ENCODE measurements at places on chromosomes 12 and 14. TPM values are rescaled to one million over a fixed set of nuclear protein-coding genes. Genes with fewer than 3 reads are reported as not detected.
A peak's percentile ranks its signal among the peaks of the same experiment; 100 is the strongest.

The ASPG gene
- total RNA-seq = 4.7 TPM

The CCDC196 gene
- total RNA-seq = not detected

The OTUB2 gene
- total RNA-seq = 2.2 TPM

The GLIPR1L1 gene
- total RNA-seq = not detected

The AHNAK2 gene
- total RNA-seq = 8.1 TPM

The A2ML1 gene
- total RNA-seq = 1.1 TPM

The OTOGL gene
- total RNA-seq = 0.15 TPM

- H3K27ac ChIP-seq = no peak overlapping the region
- H3K36me3 ChIP-seq = no peaks in the 10 kb centered on the region
- DNase-seq = no peak
- H3K4me3 ChIP-seq = no peak overlapping the region
- no peaks in the 10 kb centered on the region for H3K4me1 ChIP-seq
These were observed 6.9 kb downstream of the KRT4 start for GRCh38 chr12:52806821-52807543.

GRCh38 chr14:54137614-54137961 is 181.0 kb upstream of the BMP4 start:
- DNase-seq = no peak
- H3K4me3 ChIP-seq = no peak overlapping the region
- no peaks in the 10 kb centered on the region for H3K27me3 ChIP-seq
- H3K36me3 ChIP-seq = no peaks in the 10 kb centered on the region

DNA sequence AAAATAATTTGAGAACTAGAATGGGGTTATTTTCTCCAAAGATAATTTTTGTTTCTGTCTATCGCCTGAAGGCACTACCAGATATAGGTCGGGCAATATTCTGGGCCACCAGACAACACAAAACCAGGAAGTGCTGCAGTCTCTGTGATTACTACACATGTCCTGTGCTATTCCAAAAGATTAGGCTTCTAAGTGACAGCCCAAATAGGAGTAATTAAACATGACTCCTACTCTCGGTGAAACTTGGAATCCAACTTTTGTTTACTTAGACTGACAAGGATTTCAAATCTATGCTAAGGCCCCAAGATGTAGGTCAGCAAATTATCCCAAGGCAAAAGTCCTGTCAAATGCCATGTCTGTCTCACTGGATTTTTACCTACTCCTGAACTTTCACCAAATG is 157.6 kb upstream of the LRFN5 start:
- no peaks in the 10 kb centered on the region for H3K4me1 ChIP-seq
- no peak for DNase-seq
- H3K27me3 ChIP-seq = no peaks in the 10 kb centered on the region
- H3K4me3 ChIP-seq = no peak overlapping the region
- no peak overlapping the region for H3K27ac ChIP-seq

GRCh38 chr12:19263672-19264071 is 134.1 kb downstream of the PLEKHA5 start:
- DNase-seq = no peak
- H3K36me3 ChIP-seq = peaks cover 11% of the 10 kb centered on the region
- H3K4me1 ChIP-seq = no peaks in the 10 kb centered on the region
- H3K27ac ChIP-seq = no peak overlapping the region
- no peaks in the 10 kb centered on the region for H3K27me3 ChIP-seq
- H3K4me3 ChIP-seq = no peak overlapping the region

- H3K4me3 ChIP-seq = no peak overlapping the region
- DNase-seq = no peak
- no peaks in the 10 kb centered on the region for H3K36me3 ChIP-seq
- no peaks in the 10 kb centered on the region for H3K27me3 ChIP-seq
- no peaks in the 10 kb centered on the region for H3K4me1 ChIP-seq
These were observed 125.0 kb upstream of the FUT8 start for GRCh38 chr14:65287264-65288131.

DNA sequence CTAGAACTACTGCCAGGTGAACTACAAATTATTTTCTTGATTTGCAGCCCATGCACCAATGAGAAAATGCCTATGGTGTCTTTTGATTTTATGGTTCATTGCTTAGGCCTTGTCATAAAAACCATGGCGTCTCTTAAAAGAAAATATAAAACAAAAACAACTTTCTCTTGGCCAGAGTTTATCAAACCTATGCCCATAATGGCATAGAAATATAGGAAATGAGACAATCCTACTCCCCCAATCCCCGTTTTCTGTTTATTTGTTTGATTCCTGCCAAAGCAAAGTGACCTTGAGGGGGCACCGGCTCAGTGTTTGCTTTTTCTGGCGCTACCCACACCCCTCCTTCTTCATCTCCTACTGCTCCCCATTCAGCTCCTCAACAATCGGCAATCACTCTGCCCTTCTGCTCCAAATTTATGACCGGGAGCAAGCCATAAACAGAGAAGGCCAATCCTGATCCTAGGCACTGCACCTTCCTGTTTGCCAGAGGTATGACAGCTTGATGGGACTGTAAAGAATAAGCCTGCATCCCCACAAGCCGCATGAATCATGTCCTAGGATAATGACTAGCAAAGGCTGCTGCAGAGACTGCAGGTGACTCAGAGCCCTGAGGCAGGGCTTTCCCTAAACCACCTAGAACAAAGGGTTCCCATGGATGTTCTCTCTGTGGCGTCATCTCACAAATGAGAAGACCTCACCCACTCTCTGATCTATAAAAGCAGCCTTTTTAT is 874.9 kb downstream of the NRXN3 start:
- H3K27ac ChIP-seq = no peak overlapping the region
- no peaks in the 10 kb centered on the region for H3K27me3 ChIP-seq
- H3K4me1 ChIP-seq = peaks cover 3% of the 10 kb centered on the region

DNA sequence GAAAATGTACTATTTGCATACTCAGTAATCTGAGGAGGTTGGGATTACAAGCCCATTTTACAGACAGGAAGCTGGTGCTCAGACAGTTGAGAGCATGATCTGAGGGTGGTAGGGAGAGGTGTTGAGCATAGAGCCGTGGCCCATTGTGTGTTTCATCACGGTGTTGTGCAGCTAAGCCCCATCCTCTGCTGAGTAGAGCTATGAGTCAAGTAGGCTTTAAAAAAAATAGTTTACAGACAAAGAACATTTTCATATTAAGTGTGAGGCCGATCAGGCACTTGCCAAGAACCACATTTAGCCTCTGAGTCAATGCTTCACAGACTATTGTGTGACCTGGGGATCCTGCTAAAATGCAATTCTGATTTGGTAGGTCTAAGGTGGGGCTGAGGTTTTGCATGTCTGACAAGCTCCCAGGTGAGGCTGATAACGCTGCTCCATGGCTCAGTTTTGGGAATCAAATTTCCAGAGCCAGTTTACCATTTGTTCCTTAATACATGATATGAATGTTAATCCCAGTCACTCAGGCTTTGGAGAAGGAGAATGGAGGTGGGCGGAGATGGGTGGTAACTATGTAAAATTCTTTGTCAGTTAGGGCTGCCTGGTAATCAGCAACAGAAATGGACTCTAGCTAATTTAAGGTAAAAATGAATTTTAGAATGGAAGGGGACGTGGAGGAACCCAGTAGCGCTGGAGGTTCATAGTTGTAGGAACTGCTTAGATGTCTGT is 22.2 kb downstream of the ZNF664 start:
- H3K4me3 ChIP-seq = no peak overlapping the region
- H3K36me3 ChIP-seq = peaks cover 12% of the 10 kb centered on the region
- no peak for DNase-seq

GRCh38 chr12:56593909-56594621 is 36.1 kb downstream of the BAZ2A start:
- H3K4me1 ChIP-seq = no peaks in the 10 kb centered on the region
- H3K36me3 ChIP-seq = peaks cover 20% of the 10 kb centered on the region
- H3K27me3 ChIP-seq = no peaks in the 10 kb centered on the region
- H3K27ac ChIP-seq = peak overlapping the region; percentile 50
- DNase-seq = peak; percentile 74

GRCh38 chr14:23615856-23616255 is 20.3 kb upstream of the DHRS2 start:
- DNase-seq = no peak
- H3K4me1 ChIP-seq = no peaks in the 10 kb centered on the region
- H3K4me3 ChIP-seq = no peak overlapping the region
- no peak overlapping the region for H3K27ac ChIP-seq

DNA sequence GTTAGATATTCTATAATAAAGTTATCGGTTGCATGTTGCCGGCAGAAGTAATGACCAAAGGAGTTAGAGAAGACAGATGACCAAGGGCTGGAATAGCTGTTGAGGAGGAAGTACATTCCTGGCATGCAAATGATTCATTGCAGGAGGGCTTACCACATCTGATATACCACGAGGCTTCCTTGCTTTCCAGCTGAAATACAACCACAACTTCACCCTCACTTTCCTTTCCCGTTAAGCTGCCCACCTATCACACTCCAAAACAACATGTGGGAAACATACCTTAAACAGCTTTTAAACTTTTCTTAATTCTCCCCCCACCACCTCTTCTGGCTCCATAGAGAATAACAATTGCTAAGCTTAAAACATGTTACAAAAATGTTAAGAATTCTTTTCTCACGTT is 594.1 kb downstream of the NRXN3 start:
- H3K27ac ChIP-seq = no peak overlapping the region
- H3K4me1 ChIP-seq = no peaks in the 10 kb centered on the region
- no peaks in the 10 kb centered on the region for H3K36me3 ChIP-seq
- no peak overlapping the region for H3K4me3 ChIP-seq
- no peaks in the 10 kb centered on the region for H3K27me3 ChIP-seq

DNA sequence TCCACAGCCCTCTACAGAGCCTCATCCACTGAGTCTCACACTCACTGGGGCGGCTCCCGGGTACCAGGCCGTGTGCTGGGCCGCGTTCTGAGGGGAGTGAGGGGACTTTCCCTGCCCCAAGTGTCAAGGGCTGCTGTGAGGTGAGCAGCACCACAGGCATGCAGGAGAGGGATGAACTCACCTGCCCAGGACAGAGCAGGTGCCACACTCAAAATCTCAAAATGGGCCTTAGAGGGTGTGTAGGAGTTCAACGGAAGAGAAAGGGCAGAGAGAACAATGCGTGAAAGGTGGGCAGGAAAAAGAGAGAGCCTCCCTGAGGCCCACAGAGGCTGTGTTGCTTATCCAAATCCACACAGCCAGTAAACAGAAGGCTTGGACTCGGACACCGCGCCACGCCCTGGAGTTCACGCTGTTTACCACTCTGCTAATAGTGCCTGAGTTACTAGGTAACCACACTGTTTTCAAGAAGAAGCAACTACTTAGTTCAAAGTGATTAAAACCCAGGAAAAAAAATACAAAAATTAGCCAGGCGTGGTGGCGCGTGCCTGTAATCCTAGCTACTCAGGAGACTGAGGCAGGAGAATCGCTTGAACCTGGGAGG is 32.7 kb downstream of the TSPAN11 start:
- no peak overlapping the region for H3K27ac ChIP-seq
- no peaks in the 10 kb centered on the region for H3K27me3 ChIP-seq
- DNase-seq = no peak
- no peaks in the 10 kb centered on the region for H3K36me3 ChIP-seq
- no peak overlapping the region for H3K4me3 ChIP-seq
- no peaks in the 10 kb centered on the region for H3K4me1 ChIP-seq

DNA sequence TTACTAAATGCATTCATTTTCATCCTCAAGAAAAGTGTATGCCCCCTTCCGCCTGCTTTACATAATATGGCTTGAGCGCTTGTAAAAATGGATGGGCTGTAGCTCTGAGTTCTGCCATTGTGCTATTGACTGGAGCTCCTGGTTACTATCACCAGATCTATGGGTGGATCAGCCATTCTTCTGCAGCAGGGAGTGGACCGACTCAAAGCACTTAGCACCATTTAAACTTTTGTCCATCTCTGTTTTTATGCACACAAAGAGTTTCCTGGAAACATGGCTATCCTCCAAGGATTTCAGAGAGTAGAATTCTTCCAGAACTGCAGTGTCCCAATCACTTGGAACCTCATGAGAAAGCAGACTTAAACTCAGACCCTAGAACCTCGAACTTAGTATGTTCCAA is 4.5 kb upstream of the NUMB start:
- DNase-seq = no peak
- no peaks in the 10 kb centered on the region for H3K36me3 ChIP-seq
- H3K4me1 ChIP-seq = peaks cover 35% of the 10 kb centered on the region
- peak overlapping the region; percentile 76 for H3K27ac ChIP-seq
